ENCODE measurements at places on chromosomes 4 and X.

GRCh38 chr4:78940752-78941151 lies 1.5 kb upstream of the PAQR3 start:
- DNase-seq = no peak

GRCh38 chr4:147815741-147816140 lies 83.9 kb downstream of the ARHGAP10 start:
- no peak for DNase-seq

GRCh38 chr4:56198265-56198664 lies 189.0 kb downstream of the AASDH start:
- no peak for DNase-seq

DNA sequence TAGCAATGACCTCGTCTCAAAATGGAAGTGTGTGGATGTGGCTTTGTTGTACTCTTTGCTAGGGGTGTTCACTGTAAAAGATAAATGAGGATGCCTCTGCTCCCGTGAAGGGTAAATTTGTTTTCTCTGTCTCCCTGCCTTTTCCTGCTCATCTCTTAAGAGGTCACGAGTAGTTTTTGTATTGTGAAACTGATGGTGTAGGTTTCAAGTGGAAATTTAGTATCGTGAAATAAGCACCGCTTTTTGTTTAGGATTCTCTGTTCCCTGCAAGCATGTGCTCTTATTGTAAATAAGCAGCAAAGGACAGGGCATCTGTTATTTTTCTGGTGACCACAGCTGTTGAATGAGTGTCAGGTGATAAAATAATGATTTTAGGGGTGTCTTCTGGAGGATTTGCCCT lies 104.6 kb downstream of the PHEX start:
- DNase-seq = no peak

DNA sequence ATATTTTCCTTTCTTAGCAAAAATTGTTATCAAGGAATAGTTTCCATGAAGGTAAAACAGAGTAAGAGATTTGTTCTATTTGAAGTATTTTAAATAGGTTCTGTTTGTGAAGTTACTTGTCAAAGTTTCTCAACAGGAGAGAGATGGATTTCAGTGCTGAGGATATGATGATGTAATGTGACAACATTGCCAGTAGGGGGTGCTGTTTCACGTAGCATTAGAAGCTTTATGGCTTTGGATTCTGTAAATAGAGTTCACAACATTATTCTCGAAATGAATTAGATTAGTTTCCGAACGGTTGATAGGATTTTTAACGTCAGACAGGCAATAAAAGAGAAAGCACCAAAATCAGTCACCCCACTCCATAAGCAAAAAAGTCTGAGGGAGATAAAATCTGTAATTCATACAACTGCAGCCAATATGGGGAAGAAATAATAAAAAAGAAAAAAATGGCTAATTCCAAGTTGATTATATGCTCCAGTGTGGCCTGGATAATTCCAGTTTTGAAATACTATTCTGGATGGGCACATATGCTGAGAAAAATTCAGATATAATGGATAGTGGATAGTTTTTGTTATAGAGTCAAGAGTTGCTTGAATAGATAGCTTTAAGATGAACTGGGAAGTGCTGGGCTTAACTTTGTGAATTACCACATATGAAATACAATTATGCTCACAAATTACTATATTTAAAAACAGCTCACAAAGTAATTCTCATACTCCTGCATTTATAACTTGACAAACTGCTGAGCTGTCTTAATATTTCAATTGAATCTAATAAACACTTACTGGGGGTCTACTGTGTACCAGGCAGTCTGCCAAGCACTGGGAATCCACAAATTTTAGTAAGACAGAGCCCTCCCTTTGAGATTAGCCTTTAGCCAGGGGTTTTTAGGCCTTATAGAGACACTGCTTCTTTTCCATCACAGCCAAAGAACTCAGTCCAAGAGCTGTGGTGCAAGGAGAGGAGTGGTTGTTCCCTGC lies 109.1 kb downstream of the GPAT3 start:
- peak; percentile 1 for DNase-seq

DNA sequence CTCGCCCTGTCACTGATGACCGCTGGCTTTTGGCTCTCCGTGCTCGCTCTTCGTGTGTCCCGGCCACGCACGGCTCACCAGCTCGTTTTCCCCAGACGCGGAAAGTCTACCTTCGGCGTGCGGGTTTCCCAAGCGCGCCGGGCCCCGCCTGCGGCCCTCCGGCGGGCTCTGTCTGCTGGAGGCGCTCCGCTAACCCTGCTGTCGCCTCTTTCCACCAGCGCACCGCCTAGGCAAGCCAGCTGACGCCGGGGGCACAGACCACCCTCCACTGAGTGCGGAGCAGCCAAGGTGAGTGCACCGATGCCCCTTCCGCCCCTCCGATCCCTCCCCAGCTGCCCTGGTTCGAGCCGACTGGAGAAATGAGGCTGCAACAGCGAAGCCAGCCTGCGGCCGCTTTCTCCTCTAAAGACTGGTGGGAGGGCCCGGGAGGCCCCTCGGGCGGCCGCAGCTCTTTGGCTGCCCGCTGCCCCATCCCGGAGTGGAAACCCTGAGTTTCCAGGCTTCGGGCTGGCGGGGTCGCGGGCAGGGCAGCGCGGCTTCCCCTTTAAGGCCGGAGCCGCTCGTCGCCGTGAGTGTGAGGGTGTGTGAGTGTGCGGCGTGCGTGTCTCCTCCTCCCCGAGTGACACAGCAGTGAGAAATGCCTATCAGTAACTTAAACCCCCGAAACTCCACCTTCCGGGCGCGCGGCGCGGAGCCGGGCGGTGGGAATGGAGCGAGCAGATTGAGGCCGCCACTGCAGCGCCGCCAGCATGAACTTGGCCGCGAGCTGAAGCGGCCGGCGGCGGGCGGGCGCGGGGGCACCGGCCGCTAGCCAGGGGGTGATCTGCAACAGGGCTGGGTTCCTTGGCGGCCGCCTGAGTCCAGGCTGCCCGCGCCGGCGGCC lies at the start of gene MAMLD1:
TSS of gene MAMLD1 (plus strand) at position 719 of the 883 bp plus-strand sequence. CDS start 82,200 bp downstream, outside the sequence.
- no peak for DNase-seq

- no peak for DNase-seq
Observed at GRCh38 chr4:82983444-82983843, 27.2 kb downstream of the LIN54 start.

GRCh38 chr4:39699687-39700409 lies 1.9 kb downstream of the UBE2K start:
- no peak for DNase-seq

GRCh38 chr4:76083386-76083988 lies 9.0 kb downstream of the ART3 start:
- DNase-seq = no peak

DNA sequence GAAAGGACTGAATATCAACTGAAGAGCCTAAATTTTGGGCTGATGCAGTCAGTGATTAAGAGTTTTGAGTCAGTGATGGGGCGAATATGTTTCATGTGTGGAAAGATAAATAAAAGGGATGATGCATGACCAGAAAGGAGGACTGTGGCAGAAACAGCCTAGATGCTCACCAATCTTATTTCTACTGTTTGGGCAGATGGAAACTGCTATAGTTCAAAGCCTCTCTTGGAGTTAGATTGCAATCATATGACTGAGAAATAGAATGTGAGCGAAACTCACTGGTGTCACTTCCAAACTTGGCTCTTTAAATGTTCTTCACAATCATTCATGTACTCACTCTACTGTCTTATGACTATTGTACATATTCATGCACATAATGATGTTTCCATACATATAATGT lies 35.4 kb upstream of the YTHDC1 start:
- DNase-seq = no peak

- DNase-seq = no peak
Observed at GRCh38 chr4:10746371-10747171, 62.0 kb upstream of the CLNK start.

DNA sequence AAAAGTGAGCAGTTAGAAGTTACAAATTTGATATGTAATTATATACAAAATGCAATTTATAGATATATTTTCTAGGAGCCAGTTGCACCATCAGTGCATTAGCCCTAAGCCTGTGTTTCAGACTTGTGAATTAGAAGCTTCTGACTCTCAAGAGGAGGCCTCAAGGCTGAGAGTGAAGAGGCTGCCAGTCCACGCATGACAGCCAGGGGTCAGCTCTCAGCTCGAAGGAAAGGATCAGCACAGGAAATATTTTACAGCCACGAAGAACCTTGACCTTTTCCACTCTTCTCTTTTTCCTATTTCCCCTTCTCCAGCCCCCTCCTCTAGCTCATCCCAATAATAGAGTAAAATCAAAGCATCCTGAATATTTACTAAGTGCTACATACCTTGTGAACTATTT lies 642.4 kb downstream of the TRIML1 start:
- no peak for DNase-seq

DNA sequence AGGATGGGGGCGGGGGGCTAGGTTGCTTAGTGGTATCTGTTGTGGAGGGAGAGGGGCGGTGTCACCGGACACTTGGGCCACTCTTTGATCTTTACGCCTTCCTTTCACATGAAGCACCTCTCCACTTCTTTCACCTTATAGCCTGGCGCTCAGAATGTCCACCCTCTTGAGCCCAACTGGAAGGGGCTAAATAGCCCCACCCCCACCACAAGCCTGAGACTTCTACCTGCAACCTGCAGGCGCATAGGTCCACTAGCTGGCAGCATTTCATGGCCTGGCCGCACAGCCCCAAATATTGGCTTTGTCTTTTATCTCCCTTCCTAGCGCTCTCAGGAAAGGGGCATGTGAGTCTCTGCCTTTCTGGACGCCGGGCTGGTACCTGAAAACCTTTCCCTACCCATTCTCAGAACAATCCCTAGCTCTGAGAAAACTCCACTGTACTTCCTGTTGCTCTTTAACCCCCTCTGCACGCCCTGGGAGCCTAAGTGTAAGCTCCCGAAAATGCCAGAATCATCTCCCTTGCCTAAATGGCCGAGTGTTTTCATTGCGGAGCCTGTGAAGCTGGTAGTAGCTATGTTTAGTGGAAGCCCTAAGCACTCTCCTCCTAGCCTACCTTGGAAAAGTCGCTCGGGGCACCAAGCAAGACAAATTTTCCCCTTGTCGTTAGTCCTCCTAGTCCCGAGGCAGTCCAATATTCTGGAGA lies 1.2 kb upstream of the TRPC5 start:
- DNase-seq = no peak

GRCh38 chrX:14412686-14413085 lies 116.7 kb upstream of the GLRA2 start:
- DNase-seq = no peak

DNA sequence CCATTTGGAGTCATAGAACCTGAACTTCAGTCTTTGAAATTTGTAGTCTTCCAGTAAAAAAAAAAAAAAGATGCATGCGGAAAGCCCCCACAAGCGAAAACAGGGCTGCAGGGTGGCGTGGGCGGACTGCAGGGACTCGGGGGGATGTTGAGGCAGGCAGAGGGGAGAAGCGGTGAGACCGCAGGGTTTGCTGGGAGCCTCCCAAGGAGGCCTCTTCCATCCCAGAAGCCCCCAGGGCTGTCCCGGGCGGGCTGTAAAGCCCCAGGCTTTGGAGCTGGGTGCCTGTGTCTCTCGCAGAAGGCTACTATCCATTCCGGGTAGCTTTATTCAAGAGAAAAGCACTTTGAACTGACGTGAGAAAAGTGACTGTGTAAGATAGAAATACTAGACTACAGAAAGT lies 46.7 kb upstream of the TADA2B start:
- DNase-seq = no peak

- DNase-seq = no peak
Observed at GRCh38 chr4:38188631-38189101, 228.5 kb downstream of the PTTG2 start.

DNA sequence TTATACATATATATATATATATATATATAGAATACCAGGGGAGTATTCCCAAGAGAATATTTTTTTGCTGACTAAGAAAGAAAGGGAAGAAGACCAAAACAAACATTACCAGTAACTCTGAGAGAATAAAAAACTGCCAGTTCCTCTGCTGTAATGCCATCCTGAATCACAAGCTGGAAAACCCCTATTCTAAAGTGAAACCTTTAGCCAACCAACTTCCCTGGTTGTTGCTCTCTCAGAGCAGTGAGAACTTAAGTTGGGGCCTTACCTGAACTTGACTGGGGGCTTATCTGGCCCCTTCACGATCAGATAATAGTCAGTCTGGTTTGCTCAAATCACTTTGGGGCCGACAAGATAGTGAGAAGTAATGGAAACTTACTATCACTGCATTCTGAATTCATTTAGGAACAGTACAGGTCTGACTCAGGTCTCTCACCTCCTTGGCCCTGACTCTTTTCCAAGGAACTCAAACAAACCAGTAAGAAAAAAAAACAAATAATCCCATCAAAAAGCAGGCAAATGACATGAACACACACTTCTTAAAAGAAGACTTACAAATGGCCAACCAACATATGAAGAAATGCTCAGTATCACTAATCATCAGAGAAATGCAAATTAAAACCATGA lies 62.5 kb downstream of the CD40LG start:
- DNase-seq = no peak

- no peak for DNase-seq
Observed at GRCh38 chrX:18929775-18930174, 54.1 kb downstream of the PHKA2 start.

GRCh38 chr4:53931461-53931961 lies 132.9 kb downstream of the CHIC2 start:
- no peak for DNase-seq

GRCh38 chr4:68416591-68416990 lies 30.7 kb upstream of the TMPRSS11E start:
- DNase-seq = no peak

GRCh38 chr4:182809417-182810102 lies 107.6 kb downstream of the DCTD start:
- DNase-seq = no peak

GRCh38 chr4:158782551-158783360 lies 13.9 kb downstream of the FNIP2 start:
- no peak for DNase-seq

GRCh38 chrX:134633832-134634231 lies 24.4 kb downstream of the PLAC1 start:
- DNase-seq = no peak

DNA sequence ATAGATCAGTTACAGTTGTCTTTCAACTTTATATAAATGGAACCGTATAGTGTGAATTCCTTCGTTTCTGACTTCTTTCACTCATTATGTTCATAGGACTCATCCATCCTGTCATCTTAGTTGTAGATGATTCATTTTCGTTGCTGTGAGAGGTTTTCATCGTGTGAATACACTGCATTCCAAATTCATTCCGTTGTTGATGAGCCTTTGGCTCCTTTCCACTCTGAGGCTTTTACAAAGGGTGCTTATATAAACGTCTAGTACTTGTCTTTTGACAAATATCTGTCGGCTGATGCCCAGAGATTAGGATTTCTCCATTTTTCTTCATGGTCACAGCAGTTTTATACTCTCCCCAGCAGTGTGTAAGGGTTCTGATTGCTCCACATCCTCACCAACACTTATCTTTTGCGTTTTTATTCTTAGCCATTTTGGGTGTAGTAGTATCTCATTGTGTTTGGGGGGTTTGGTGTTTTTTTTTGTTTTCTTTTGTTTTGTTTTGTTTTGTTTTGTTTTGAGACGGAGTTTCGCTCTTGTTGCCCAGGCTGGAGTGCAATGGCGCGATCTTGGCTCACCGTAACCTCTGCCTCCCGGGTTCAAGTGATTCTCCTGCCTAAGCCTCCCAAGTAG lies 48.6 kb downstream of the LRP2BP start:
- no peak for DNase-seq

- no peak for DNase-seq
Observed at GRCh38 chr4:143294310-143294709, 42.4 kb upstream of the GAB1 start.

- DNase-seq = no peak
Observed at GRCh38 chrX:374596-374995, 12.1 kb downstream of the PPP2R3B start.

GRCh38 chrX:141469469-141469868 lies 115.1 kb downstream of the SPANXA1 start:
- no peak for DNase-seq

- no peak for DNase-seq
Observed at GRCh38 chrX:56746996-56747395, 18.0 kb downstream of the NBDY start.

Data from NCI-H1105 (cell line).